Stimulated activated CD8-positive, alpha-beta memory T cell treated with anti-CD3 and anti-CD28 coated beads, Interleukin-2, amount 100 ng/mL, for 48 hours (primary cell): ENCODE measurements at places on chromosomes 7 and 10.

DNA sequence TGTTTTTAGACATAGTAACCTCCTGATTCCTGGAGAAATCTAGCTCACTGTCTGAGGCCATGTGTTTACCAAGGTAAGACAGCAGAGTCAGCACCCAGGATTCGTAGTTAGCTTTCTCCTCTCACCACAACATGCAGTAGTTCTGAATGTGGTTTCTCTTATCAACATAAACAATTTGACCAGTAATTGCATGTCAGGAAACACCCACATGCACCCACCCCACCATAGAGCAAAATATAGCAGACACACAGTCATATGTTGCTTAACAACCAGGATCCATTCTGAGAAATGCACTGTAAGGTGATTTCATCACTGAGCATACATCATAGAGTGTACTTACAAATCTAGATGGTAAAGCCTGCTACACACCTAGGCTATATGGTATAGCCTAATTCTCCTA, 1004.0 kb downstream of the ANKRD7 start:
- DNase-seq = no peak

DNA sequence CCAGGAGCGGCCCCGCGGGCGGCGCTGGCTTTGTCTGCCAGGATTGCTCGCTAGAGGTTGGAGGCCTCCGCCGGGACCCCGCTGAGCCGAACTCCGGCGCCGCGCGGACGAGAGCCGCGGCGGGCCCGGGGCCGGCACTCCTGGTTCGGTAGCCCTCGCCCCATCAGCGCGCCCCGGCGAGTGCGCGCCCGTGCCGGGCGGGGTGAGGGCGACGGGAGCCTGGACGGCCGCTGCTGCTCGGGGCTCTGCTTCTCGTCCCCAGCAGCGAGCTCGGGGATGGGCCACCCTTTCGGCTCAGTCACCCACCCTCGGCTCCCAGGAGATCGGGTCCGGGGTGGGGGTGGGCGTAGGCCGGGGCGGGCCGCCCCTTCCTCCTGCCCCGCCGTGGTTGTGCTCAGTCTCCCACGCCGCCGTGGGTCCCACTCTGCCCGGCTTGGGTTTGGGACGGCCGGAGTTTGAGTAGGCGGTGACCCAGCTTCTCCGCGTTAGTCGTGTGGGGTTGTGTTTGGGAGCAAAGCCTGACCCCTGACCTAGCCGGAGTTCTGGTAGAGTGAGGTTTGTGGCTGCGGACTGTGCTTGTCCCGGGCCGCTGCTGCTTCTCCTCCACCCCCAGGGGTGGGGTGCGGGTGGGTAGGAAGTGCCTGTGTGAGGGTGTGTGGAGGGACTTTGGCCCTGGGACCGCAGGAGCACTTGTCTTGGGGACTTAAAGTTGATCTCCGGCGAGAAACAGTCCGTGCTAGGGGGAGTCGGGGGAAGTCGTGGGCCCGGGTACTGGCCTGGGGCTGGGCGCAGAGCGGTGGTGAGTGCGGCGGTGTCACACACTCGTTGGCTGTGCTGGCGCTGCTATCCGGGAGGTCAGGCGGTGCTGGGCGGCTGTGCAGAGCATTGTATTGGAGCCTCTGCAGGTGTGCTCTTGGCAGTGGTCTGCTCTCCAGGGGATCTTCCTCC, 677 bp downstream of the TSPAN14 start:
- DNase-seq = no peak

GRCh38 chr7:699476-700170, 26.9 kb upstream of the DNAAF5 start:
- DNase-seq = no peak

DNA sequence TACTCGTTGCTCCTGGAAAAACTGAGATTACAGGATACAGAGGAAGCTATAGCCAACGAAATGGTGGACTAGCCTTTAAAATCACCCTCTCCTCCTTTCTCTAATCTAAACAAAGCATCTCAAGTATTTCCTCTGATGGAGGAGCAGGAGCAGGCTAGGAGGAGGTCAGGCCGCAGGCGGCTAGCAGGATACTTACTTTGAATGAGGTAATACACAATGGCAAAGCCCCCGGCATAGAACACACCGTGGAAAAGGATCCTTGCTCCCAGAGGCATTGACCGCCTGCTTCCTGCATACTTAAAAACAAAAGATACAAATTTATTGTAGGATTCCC, 64.4 kb downstream of the STK17A start:
- no peak for DNase-seq

- DNase-seq = no peak
Measured at GRCh38 chr7:29142021-29142727, 4.2 kb downstream of the CPVL start.

- no peak for DNase-seq
Measured at GRCh38 chr7:110061387-110061786, 1029.5 kb upstream of the LRRN3 start.
